ENCODE measurements at places on chromosomes 2 and 18.

DNA sequence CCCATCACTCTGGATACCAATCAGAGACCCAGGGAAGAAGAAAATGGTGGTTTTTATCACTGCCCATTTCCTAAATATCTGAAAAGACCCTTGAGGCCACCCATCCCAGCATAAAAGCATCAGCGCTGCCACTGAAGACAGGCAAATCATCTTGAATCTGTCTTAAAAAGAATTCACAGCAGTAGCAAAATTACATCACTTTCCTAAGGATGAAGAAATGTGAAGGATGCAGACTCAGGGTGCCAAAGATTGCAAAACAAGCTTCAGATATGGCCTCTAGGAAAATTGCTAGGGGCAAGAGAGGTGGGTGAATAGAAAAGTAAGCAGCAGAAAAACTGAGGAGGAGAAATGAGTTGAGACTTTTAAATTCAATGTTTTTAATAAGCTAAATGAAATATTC is 70.0 kb downstream of the SLC25A12 start:
- DNase-seq = no peak
- H3K36me3 ChIP-seq = peaks cover 2% of the 10 kb centered on the region
- H3K4me1 ChIP-seq = no peaks in the 10 kb centered on the region
- no peaks in the 10 kb centered on the region for H3K27me3 ChIP-seq

DNA sequence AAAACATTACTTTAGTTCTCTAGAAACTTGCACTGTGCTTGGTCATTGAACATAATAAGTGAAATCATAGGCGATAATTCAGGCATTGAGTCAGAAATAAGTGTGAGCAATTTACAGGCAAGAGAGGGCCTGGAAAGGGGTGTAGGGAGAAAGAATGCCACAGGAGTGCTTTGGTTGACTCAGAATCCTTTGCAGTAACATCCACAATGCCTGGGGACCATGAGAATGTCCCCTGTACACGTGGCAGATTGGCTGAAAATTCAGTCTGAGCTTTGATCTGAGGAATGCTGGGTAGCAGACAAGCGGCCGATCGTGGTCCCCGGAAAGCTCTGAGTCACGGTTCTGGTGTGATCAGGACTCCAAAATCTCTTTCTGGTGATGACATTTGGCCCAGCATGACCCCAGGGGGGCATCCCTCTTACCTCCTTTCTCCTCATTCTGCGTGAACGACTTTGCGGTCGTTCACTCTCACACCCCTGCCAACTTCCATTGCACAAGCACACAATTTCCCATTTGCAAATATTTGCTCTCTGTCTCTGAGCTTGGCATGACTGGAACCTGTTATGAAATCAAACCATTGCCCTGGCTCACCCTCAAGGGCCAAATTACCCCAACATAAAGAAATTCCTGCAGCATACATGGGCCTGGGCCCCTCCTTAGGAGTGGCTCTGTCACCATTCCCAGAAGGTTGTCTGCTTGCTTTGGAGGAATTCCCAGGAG is 305.0 kb upstream of the EPAS1 start:
- H3K36me3 ChIP-seq = no peaks in the 10 kb centered on the region

DNA sequence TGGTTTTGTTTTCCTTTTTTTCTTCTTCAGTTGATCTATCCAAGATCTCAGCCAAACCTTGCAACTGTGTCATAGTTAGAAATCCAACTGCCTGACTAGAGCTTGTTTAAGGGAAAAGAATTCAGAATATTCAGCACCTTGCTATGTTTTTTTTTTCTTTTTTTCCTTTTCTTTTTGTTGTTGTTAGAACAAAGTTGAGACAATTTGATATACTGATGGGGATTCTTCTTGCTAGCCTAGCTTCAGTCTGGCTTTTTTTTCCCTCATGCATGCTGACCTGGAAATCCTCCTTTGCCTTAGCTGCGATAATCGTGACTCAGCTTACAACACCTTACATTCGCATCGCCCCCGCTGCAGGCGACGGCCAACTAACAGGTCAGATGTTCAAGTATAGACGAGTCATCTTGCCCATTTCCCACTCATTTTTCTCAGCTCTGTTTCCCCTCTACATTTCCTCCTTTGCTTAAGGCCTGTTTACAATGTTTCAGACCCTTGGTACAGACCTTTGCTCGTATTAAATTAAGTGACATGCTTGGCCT is 487.2 kb upstream of the RAB12 start:
- DNase-seq = no peak
- H3K4me1 ChIP-seq = no peaks in the 10 kb centered on the region
- no peaks in the 10 kb centered on the region for H3K27me3 ChIP-seq
- H3K4me3 ChIP-seq = no peak overlapping the region
- H3K36me3 ChIP-seq = no peaks in the 10 kb centered on the region

GRCh38 chr2:109126501-109126860 is 2.5 kb upstream of the SH3RF3 start:
- peaks cover 14% of the 10 kb centered on the region for H3K27me3 ChIP-seq
- H3K4me3 ChIP-seq = no peak overlapping the region
- H3K36me3 ChIP-seq = no peaks in the 10 kb centered on the region
- no peak for DNase-seq

- H3K4me1 ChIP-seq = peaks cover 25% of the 10 kb centered on the region
- no peak for DNase-seq
- no peaks in the 10 kb centered on the region for H3K27me3 ChIP-seq
- peak overlapping the region; percentile 72 for H3K27ac ChIP-seq
Observed at GRCh38 chr18:9683418-9684396, 24.4 kb upstream of the RAB31 start.

DNA sequence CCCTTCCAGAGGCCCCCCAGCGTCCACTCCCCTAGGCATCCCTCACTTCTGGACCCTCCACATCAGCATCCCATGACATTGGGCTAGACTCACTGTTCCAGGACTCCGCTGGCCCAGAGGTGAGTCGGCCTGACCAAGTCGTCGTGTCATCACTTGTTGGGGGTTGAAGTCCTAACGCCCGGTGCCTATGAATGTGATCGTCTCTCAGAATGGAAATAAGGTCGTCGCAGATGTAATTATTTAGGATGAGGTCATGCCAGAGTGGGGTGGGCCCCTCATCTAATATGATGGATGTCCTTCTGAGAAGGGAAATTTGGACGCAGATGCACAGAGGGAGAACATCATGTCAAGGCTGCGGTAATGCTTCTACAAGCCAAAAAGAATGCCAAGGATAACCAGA is 142.7 kb downstream of the AGAP1 start:
- peaks cover under 1% of the 10 kb centered on the region for H3K27me3 ChIP-seq
- no peaks in the 10 kb centered on the region for H3K4me1 ChIP-seq
- no peak for DNase-seq
- no peak overlapping the region for H3K4me3 ChIP-seq
- H3K36me3 ChIP-seq = no peaks in the 10 kb centered on the region
- H3K27ac ChIP-seq = no peak overlapping the region

DNA sequence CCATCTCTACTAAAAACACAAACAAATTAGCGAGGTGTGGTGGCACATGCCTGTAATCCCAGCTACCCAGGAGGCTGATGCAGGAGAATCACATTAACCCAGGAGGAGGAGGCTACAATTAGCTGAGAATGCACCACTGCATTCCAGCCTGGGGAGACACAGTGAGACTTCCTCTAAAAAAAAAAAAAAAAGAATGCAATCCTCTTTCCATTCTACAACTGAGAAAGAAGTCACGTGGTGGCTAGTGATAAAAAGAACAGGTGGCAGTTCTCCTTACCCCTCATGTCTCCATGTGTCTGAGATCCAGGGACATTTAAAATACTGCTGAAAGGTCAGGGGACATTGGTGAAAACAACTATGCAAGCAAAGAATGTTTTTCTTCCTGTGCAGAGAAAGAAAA is 24.4 kb upstream of the GPR39 start:
- no peak overlapping the region for H3K27ac ChIP-seq
- DNase-seq = no peak
- H3K4me3 ChIP-seq = no peak overlapping the region

DNA sequence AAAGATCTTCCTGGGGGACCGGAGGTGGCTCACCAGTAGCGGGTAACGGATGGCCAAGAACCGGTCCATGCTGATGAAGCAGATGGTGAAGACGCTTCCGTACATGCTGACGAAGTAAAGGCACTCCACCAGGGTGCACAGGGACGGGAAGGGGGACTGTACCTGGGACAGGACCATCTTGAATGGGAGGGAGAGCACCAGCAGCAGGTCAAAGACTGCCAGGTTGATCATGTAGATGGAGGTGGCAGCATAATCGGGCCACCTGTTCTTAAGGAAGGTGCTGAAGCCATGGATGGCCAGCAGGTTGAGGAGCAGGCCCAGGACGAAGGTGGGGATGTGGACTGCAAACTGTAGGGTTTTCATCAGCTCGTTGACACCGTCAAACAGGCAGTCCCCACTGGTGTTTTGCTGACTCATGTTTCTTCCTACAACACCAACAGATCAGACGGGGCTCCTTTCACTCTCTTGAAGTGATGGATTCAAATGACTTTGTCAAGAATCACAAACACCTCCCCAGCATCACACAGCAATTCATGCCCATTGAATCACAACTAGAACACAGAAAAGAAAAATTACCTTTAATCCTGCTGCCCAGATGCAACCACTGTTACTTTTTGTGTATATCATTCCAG is 14.4 kb downstream of the GPR55 start:
- no peaks in the 10 kb centered on the region for H3K27me3 ChIP-seq
- H3K36me3 ChIP-seq = no peaks in the 10 kb centered on the region
- DNase-seq = peak; percentile 13
- no peak overlapping the region for H3K4me3 ChIP-seq
- no peak overlapping the region for H3K27ac ChIP-seq

DNA sequence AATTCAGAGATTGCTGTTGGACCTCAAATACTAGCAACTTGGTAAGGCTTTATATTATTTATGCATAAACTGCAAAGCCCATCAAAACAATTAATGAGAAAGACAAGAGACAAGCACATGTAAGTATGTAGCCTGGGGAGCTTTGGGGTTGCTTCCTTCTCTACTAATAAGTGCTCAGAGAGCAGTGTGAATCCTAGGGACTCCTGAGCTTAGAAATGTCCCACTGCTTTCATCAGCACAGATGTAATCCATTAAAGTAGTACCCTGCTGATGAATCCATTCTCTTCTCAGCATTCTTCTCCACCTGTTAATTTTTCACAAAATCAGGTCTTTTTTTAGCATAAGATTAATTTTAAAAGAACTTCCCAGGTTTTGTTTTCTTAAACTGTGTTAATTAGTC is 485.6 kb downstream of the PTH2R start:
- H3K27ac ChIP-seq = no peak overlapping the region
- no peak overlapping the region for H3K4me3 ChIP-seq
- no peaks in the 10 kb centered on the region for H3K36me3 ChIP-seq
- H3K4me1 ChIP-seq = no peaks in the 10 kb centered on the region
- no peak for DNase-seq

DNA sequence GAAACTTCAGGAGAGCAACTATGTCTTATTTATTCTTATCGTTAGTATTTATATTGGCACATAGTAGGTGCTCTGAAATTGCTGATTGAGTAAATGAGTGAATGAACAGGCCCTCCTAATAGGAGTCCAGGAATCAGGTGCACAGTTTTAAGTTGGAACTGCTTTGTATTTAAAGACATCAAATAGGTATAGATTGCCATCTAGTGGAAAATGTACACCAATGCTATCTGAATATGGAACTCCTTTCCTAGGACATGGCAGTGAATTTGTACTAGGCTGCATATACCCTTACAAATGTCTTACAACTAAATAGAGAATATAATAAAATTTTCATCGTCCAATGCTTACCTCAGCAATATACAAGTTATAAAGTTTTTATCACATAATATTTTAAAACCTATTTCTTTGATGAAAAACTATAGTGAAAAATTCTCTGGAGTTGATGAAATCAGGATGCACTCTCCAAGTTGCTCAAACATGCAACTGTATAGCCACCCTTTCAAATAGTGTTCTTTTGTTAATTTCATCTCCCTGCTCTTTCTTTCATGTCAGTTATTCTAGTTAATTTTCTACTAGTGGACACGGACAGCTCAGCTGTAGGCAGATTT is 318.9 kb upstream of the SYT4 start:
- H3K27me3 ChIP-seq = no peaks in the 10 kb centered on the region
- no peak overlapping the region for H3K4me3 ChIP-seq
- peak; percentile 57 for DNase-seq
- no peaks in the 10 kb centered on the region for H3K4me1 ChIP-seq

GRCh38 chr18:41504316-41504715 is 450.7 kb upstream of the PIK3C3 start:
- no peak overlapping the region for H3K4me3 ChIP-seq
- H3K4me1 ChIP-seq = no peaks in the 10 kb centered on the region
- no peak overlapping the region for H3K27ac ChIP-seq
- no peak for DNase-seq
- H3K27me3 ChIP-seq = no peaks in the 10 kb centered on the region
- H3K36me3 ChIP-seq = no peaks in the 10 kb centered on the region

DNA sequence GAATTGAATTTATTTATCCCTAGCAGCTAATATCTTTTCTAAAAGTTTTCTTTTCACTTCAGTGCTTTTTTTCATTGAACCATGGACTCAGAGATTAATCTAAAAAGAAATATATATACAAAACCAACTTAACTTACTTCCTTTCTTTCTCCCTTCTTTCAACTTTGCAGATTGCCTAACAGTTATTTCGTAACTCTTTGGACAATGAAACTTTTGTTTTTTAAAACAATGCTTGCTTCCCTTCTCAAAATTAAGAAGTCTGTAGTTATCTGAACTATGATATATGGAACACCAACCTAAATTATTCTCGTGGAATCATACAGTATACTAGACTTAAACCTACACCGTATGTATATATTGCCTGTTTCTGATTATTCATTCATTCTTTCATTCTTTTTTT is 62.9 kb downstream of the MIB1 start:
- no peaks in the 10 kb centered on the region for H3K4me1 ChIP-seq
- peaks cover 19% of the 10 kb centered on the region for H3K36me3 ChIP-seq
- peak; percentile 12 for DNase-seq
- H3K27ac ChIP-seq = no peak overlapping the region

GRCh38 chr2:118012778-118013177 is 1.1 kb downstream of the CCDC93 start:
- H3K27ac ChIP-seq = no peak overlapping the region
- H3K4me3 ChIP-seq = peak overlapping the region; percentile 85
- no peaks in the 10 kb centered on the region for H3K27me3 ChIP-seq
- H3K36me3 ChIP-seq = peaks cover 9% of the 10 kb centered on the region
- DNase-seq = no peak

- peak; percentile 50 for DNase-seq
- no peak overlapping the region for H3K27ac ChIP-seq
- no peaks in the 10 kb centered on the region for H3K36me3 ChIP-seq
Observed at GRCh38 chr18:21117409-21118131, 6.0 kb upstream of the ROCK1 start.

- DNase-seq = no peak
- H3K36me3 ChIP-seq = no peaks in the 10 kb centered on the region
- no peak overlapping the region for H3K27ac ChIP-seq
- H3K27me3 ChIP-seq = no peaks in the 10 kb centered on the region
- H3K4me1 ChIP-seq = no peaks in the 10 kb centered on the region
- no peak overlapping the region for H3K4me3 ChIP-seq
Observed at GRCh38 chr18:77949355-77949973, 699.8 kb downstream of the GALR1 start.

Measured in common myeloid progenitor, CD34-positive (primary cell).